Progenitor cell of endocrine pancreas (in vitro differentiated cells): ENCODE measurements at places on chromosomes 2 and 18.

DNA sequence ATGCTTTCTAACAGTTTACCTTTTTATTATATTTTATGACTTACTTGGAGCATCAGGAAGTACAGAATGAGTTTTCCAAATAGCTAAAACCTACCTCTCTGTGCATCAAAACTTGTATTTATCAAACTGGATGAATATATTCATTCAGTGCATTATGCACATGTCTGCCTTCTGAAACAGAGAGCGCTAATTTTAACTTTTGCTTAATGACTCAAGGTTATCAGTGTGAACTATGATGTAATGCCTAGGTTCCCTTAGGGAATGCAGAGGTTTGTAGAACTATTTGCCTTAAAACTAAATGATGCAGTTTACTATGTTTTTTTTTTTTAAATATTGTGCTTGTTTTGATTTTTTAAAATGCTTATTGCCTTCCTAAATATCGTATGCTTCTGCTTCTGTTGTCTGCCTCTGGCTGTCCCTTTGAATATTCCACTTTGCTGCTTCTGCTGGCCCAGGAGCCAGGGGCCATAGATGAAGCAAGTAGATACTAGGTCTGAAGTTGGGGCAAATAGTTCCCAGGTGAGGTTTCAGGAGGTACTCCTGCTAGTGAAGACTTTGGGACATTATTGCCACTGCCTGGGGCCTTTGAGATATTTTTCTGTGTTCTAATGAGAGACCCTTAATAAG is 16.5 kb downstream of the TMEM178A start:
- DNase-seq: no peak

DNA sequence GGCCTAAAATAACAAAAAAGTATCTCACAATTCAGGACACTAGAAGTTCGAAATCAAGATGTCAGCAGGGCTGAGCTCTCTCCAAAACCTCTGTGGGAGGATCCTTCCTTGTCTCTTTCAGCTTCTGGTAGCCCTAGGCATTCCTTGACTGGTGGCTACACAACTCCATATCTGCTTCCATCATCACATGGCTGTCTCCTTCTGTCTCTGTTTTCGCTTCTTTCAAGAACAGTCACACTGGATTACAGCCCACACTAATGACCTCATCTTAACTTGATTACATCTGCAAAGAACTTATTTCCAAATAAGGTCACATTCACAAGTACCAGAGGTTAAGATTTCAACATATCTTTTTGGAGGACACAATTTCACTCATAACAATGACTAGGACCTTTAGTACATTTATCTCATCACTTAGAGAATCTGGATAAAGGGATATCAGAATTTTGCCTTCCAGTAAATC is 275.2 kb downstream of the IRS1 start:
- DNase-seq: no peak

DNA sequence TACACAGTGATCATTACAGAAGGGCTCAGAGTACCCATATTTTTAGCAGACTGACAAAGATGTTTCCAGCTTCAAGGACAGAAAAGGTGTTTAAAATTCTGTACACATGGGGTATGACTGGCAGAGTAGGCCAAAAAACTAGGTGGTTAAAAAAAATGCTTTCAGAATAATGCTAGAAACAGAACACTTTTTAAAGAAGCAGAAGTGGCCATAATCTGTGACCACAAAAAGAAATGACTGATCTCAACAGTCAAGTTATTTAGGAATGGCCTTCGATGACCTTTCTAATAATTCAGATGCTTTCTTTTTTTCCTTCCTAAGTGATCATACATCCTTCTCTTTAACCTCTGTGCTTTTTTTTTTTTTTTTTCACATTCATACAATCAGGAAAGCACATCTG is 4.1 kb upstream of the AQP4 start:
- DNase-seq: no peak

GRCh38 chr2:37706334-37707183 is 35.1 kb upstream of the CDC42EP3 start:
- DNase-seq: no peak

DNA sequence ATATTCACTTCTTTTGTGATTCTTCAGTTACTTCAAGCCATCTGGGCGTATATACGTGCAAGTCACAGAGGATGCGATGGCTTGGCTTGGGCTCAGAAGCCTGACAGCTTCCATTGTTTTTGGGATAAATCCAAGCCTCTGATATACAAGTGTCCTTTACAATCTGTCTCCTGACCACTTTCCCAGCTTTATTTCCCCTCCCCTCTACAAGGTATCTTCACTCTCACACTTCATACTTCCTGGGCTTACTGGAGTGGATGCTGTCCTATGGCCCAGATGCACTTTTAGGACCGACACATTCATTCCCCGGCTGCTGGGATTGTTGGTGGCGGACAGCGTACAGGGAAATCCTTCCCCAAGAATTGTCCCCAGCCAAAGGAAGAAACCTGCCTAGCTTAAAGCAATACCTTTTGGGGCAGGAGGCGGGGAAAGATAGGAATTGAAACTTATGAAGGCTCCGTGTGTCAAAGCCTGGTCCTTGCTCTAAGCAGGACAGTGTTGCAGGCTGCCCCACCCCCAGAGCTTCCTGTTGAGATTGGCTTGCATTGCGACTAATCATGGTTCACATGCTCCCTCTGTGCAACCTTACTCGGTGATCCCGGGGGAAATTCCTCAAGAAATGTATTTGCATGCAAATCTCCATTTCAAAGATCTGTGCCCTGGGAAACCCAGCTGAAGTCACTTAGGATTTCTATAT is 802.9 kb upstream of the ID2 start:
- no peak for DNase-seq

DNA sequence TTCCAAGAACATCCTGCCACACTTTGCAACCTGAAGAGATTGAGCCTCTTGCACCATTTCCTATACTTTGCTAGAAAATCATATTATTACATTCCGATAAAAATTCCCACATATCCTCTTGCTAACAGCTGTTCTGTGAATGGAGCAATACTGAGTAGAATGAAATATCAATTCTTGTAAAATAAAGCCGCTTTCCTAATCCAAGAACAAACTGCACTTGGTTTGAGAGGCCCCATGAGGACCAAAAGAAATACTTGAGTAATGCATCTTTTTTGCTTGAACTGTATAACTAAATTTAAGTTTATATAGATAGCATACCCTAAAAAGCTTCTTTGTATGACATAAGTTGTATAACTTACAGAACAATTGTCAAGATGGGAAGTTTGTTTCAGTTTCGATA is 632.4 kb upstream of the SLC8A1 start:
- no peak for DNase-seq

DNA sequence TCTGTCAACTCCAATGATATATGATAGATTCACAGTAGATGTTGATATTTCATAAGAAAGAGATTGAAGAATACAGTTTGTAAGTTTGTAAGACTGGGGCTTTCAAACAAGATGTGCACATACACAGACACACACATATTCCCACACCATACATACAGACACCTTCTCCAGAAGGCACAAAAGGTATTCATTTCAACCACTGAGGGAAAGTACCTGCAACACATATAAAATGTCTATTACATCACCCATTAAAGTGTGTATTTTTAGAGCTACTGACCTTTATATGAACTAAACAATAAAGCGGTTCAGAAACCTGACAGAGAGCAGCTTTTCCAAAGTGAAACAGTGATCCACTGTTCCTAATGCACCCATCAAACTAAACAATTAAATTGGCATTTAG is 53.3 kb downstream of the CCDC148 start:
- DNase-seq: no peak

DNA sequence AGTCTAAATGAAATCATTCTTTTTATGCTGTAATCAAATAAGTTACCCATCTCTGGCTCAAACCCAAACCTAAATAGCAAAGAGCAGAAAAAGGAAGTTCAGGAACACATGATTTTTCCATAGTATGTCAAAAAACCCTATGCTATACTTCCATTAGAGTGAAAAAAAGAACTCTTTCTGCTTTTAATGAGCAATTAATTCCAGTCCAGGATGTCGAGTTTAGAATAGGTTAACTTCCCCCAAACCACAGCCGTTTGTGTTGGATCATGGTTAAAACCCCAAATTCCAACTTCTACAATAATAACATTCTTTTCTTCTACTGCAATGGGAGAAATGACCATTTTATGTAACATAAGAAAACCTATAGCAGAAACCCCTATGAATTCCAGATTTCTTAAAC is 171.1 kb upstream of the NRP2 start:
- no peak for DNase-seq

DNA sequence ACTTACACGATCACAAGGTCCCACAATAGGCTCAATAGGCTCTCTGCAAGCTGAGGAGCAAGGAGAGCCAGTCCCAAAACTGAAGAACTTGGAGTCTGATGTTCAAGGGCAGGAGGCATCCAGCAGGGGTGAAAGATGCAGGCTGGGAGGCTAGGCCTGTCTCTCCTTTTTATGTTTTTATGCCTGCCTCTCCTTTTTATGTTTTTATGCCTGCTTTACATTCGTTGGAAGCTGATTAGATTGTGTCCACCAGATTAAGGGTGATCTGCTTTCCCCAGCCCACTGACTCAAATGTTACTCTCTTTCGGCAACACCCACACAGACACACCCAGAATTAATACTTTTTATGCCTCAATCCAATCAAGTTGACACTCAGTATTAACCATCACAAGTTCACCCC is 9.9 kb upstream of the GYPC start:
- no peak for DNase-seq

DNA sequence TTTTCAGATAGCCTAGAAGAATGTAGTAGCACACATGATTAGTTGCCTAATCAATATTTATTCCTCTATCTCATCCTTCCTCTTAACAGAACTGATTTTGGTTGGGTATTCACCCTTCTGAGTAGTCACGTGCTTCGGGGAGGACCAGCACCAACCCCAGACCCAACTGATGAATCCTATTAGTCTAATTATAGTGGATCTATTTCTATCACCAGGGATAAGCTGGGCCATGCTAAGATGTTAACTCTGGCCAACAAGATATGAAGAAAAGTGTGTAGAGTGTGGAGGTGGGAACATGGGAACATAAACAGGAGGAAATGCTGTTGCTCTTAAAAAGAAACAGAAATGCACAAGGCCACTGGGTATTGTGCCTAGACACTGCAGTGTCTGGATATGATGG is 119.9 kb downstream of the THADA start:
- no peak for DNase-seq

GRCh38 chr2:36027616-36028015 is 328.0 kb upstream of the CRIM1 start:
- DNase-seq: no peak

DNA sequence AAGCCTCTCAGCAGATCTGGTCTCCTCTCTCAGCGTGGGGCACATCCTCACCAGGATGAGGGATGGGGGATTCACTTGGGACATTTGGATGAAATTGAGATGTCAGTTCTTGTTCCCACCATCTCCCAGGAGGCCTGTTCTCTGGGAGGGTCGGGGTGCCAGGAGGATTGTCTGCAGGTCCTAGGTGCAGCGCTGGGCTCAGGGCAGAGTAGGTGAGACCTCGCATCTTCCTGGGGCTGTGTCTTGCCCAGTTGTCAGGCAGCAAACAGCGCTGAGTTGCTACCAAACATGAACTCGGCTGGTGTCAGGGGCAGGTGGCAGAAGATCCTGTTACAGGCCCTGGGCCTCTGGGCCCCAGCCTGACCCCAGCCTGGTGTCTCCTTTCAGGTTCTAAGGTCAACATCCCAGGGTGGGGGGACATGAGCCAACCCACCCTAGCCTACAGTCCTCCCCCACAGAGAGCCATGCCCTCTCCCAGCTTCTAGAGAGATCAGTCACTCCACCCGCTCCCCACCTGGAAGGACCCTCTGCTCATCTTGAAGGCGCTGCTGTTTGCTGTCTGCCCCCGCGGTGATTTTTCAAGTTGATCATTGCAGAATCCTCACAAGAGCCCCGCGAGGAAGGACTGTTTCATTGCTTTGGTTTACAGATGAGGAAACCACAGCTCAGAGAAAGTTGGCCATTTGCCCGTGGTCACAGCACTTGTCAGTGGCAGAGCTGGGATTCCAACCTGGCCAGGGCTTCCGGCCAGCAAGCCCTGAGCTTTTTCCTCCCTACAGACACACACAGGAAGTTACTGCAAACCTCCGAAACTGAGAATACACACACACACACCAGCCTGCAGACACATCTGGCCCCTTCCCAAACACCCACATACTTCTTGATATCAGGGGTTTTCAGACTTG is 83.9 kb downstream of the STPG4 start:
- DNase-seq: no peak

- peak; percentile 42 for DNase-seq
Measured at GRCh38 chr18:31042406-31043181, at the start of gene DSC3. DSC3 (minus strand) TSS chr18:31042742; CDS start chr18:31042660, 82 bp downstream.

DNA sequence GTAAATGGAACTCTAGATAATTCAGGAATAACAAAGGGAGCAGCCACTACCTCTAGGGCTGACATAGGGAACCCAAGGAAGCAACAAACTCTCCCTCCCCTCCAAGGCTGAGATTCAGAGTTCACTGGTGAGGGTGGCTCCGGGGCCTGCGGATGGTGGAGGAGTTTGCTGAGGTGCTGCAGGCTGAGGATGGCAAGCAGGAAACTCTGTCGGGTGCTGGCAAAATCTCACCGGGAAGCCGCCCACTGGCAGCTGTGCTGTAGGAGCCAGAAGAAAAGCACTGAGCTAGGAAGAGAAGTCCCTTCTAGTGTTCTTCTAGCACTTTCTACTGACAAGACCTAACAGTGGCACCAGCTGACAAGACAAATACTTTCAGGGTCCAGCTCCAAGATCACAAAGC is 12.5 kb upstream of the HAAO start:
- no peak for DNase-seq

DNA sequence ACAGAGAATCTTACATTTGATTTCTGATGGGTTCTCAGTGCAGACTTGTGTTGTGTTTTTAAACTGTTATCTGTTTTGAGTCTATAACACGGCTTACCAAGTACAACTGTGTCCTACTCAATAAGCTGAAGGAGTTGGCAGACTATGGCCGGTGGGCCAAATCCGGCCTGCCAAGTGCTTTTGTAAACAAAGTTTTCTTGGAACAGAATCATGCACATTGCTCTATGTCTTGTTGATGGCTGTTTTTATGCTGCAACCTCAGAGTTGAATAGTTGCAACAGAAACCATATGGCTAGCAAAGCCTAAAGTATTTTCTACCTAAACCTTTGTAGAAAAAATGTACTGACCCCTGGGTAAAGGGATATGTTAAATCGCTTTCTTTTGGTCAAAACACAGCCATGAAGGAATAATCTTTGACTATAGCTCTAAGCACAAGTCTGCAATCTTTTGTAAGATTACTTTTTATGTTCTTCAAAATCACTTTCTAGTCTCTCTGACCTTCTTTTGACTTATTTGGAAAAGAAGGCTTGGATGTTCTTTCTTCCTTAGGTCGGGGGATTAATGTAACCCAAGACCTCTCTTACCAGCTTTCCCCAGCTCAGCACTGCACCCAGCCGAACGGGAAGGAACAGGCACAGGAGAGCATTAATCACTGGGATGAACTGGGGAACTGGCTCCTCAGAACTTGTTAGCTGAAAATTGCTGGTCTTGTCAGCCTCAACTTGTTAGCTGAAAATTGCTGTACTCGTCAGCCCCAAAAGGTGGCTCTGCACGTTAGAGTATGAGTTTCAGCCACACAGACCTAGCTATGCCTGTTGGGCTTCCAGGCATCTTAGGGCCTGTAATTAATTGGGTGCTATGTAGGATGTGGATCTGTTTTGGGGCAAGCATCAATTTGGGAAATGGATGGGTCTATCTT is 75.4 kb downstream of the CD8B2 start:
- DNase-seq: no peak
